Activated CD4-positive, alpha-beta T cell treated with anti-CD3 and anti-CD28 coated beads for 24 hours (primary cell): ENCODE measurements at places on chromosomes 3 and 15.

GRCh38 chr3:21411058-21411457 lies 340.0 kb downstream of the ZNF385D start:
- DNase-seq, result no peak

DNA sequence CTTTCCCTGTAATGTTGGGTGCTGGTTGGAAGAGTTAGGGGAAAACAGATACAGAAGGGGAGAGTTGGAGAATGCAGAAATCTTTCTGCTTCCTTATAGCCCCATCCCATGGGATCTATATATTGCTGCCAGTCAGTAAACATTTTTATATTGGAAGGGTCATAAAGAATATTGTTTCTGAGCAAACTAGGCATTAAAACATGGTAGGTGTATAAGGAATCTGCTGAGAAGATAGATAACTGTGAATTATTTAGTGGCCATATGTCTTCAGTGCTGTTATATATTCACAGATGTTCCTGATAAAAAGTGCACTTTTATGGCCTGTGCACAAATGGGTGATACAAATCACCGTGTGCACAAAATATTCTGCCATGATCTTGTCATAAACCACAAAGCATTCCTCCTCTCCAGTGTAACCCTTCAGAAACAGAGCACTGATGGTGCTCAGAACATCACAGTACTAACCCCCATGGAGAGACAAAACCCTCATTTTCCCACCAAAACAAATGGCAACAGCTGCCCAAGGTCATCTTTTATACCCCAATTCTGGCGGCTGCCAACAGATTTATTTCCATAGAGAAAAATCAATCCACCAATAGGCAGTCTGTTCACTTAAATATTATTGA lies 269.3 kb downstream of the SLC9A9 start:
- DNase-seq, result no peak

GRCh38 chr3:112464264-112464663 lies 35.0 kb downstream of the BTLA start:
- no peak for DNase-seq

DNA sequence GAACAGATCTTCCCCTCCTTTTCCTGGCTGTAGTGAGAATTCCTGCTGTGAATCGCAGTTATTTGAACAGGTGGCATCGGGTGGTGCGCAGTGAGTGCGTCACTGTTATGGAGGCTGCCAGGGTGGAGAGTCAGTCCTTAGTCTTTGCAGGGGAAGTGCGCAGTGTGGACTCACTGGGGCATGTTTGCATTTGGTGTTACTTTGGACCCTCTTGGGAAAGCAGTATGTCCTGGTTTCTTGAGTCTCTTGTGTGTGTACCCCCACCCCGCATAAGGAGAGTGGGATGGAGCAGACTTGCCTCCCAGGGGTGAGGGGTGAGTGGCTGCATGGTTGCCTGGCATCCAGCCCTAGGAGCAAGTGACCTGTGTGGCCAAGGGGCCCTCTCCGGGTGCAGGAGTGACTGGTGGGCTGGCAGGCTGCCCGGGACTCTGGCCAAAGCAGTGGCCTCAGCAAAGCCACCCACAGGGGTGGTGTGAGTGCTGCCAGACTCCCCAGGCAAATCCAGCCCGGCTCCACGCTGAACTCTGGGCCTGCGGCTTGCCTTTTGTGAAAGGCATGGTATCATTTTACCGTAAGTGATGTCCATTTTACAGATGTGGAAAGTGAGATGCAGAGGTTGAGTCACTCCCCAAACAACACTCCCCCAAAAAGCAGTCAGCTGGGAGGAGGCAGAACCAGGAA lies 46.4 kb downstream of the DNASE1L3 start:
- DNase-seq, result no peak

DNA sequence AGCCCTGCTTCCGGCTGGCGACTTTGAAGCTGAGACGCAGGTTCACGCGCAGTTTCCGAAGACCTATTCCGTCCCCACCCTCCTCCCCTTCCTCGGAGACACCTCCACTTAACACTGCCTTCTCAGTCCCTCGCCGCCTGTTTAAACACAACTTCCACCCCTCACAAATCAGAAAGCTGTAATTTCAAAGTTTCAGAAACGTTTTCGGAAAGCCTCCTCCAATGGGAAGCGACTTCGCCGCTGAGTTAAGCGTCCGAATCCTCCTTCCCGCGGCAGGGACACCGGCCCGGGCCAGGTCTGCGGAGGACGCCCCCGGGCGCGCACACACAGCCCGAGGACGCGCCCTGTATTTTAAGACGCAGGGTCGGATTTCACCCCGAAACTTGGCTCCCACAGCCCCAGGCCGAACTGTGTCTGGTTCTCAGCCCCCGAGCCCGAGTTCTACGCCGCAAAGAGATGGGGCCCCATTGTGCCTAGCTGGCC lies 559 bp upstream of the LRRN1 start:
- no peak for DNase-seq

GRCh38 chr15:77790481-77790880 lies 157.8 kb upstream of the LINGO1 start:
- no peak for DNase-seq

DNA sequence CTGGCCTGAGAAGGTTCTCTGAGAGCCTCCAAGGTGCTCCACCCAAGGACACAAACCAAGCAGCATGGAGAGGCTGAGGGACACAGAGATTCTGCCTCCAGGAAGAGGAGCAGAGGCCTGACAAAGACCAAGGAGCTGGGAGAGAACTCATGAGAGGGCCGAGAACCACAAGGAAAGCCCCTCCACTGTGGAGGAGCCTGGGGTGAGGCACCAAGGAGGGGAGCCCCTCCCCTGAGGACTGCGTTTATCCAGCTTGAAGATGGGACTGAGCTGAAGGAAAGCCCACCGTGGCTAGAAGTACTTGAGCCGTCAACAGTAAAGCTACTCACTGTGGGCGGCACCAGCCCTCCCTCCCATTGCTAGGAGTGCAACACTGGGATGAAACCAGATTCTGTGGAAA lies 63.1 kb upstream of the MEF2A start:
- DNase-seq, result no peak

DNA sequence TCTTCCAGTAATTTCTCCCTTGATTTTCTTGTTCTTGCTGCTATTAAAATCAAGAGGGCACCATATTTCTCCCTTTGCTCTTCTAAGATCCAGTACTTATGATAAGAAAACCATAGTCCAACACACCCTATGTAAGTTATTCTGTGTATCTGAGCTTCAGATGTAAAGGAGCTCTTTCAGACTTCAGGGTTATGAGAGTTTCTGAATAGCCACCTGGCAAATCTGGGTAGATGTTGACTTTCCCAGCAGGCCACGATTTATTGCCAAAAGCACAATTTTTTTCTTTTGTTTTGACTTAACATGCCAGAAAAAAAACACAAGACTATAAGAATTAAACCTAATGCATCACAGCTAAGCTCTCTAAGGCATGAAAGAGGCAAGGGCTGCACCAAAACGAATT lies 1045.0 kb downstream of the FHIT start:
- no peak for DNase-seq

DNA sequence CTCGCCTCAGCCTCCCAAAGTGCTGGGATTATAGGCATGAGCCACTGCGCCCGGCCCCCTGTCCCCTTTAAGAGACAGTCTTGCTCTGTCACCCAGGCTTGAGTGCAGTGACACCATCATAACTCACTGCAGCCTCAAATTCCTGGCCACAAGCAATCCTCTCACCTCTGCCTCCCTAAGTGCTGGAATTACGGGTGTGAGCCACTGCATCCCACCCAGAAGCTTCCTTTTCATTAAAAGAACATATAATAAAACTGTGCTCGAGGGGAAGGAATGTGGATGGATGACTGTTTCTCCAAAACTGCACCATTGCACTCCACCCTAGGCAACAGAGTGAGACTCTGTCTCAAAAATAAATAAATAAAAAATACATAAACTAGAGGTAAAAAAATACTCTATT lies 70.1 kb downstream of the NCEH1 start:
- no peak for DNase-seq

DNA sequence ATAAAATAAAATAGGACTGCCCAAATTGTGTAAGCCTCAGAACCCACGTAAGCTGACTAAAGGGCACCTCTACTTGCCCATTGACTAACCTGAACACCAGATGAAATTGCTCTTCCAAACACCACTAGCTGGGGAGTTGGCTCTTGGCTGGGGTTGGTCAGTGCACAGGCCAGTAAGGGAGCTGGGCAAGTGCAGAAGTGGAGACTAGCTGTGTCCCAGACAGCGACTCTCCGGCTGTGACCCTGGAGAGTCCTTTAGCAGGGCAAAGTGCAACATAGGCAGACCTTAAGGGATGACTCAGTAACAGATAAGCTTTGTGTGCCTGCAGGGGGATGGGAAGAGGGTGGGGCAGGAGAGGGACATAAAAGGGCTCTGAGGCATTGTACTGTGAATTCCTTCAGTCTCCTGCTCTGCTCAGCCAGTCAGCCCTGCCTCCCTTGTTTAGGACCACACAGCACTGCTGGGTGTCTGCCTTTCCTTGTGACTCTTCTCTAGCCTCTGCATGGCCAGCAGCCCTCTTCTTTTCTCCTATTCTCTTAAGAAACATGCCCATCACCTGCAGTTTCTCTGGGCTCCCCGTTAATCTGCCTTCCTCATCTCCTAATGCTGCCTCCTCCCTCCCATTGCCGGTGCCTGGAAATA lies 13.2 kb downstream of the NR1I2 start:
- no peak for DNase-seq

DNA sequence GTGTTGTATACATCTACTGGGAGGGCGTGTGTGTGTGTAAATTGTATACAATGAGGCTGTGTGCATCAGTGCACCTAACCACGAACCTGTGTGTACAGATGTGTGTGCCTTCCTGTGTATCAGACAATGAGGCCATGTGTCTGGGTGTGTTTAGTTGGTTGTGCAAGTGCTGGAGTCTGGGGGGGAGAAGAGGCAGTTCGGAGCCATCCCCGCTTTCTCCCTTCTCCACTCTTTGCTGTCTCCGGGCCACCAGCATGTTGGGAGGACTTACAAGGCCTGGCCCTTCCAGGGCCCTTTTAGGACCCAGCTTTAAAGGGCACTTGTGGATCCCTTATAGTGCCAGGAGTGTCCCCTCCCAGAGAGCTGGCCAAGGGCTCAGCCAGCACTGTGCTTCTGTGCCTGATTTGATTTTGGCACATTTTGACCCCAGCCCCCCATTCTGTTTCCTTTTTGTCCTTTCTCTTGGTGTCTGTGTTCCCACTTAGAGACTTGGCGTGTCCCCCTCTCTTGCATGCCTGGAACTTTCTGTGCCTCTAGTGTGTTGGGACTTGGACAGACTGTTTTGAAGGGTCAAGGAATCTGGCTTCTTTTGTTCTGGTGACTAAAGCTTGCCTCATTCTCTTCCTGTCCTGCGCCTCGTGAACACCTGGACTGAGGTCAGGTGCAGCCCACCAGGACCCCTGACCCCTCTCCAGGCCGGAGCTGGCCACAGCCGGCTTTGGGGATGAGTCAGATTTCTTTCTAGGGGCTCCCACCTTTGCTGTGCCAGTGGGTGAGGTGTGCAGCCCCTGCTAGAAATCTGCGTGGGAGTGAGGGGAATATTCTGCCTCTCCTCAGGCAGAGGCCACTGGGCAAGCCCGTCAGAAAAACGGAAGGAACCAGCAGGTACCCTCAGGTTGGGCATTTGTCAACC lies 1.5 kb downstream of the CTDSPL start:
- DNase-seq, result no peak

GRCh38 chr3:58697561-58697960 lies 31.0 kb upstream of the FAM3D start:
- DNase-seq, result no peak

DNA sequence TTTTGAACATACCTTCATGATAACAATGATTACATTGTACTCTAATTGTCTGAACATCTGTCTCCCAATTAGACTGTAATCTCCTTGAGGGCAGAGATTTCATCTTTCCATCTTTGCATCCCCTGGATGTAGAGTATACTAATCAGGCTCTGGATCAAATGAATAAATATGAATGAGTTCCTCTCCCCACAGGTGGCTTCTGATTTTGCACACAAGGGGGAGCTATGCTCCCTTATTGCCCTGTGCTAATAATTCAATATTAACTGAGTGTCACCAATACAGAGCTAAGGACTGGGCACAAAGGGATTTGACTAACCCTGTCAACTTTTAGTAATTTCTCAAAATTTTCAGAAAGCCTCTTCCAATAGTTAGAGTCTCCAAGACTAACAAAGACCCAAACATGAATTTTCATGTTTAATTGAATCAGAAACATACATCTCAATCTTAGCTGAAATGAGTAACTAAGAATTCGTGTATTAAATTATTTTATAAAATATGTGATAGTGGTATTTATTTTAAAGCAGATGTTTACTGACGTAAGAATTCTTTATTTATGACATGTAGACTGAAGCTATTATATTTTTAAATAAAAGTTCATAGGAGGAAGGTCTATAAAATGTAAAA lies 3.0 kb downstream of the DUOXA1 start:
- no peak for DNase-seq

GRCh38 chr3:179451265-179452175 lies at the start of gene GNB4:
Gene GNB4, minus strand, starts transcription at chr3:179451470. Its CDS starts 25,270 bp downstream, at chr3:179426200.
- no peak for DNase-seq

GRCh38 chr3:46742992-46743585 lies 25.4 kb upstream of the PRSS50 start:
- DNase-seq, result no peak

DNA sequence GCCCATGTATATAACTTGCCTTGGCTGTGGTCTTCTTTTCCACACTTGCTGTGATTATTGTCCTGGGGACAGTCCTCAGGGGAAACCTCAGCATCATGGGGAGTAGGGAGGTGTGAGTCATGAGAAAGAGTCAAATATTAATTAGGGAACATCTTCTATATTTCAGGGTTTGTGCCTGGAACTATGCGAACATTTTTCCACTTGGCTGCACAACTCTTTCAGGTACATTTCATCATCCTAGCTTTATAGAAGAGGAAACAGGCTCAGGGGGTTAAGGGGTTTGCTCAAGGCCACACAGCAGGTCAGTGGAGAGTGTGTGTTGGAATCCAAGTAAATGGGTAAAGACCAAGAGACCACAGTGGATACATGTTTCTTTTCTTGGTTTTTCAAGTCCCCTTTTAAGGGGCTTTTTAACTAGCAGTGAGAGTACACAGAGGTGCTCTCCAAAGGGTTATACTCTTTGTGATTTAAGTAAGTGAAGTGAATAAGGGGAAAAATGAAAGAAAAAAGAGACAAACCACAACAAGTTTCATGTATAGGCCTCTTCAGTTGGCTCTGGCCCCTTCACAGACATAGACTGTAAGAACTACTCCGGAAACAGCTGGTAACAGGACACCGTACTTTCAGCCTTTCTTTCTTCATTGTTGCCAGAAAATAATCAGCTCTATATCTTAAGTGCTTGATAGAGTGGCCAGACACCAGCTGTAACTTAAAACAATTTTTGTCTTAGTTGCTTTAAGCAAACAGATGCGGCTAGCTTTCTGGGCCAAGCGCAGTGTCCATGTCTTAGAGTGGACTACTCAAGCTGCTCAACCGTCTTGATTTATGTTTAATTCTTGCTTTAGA lies 64.6 kb downstream of the EEFSEC start:
- no peak for DNase-seq

DNA sequence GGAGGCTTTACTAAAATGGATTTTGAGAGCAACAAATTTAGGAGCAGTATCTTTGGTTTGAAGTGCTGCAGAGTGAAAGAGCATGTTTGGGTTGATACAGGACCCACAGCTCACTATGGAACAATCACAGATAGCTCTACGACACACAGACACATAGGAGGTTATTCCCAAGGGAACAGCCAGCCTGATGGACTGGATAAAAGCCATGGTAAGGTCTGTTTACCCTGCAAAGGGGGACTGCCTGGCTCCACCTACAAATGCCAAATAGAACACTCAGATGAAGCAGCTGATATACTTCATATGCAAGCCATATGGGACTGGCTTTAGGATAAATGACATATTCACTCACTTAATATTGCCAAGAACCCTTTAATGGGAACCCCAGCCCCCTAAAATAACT lies 75.4 kb downstream of the CDC25A start:
- DNase-seq, result no peak
